ENCODE measurements at places on chromosomes 6 and 20.

- DNase-seq: peak; percentile 87
Observed at GRCh38 chr20:58135441-58136148, 92.9 kb downstream of the ANKRD60 start.

GRCh38 chr20:59708326-59708725 is 104.0 kb downstream of the PHACTR3 start:
- no peak for DNase-seq

DNA sequence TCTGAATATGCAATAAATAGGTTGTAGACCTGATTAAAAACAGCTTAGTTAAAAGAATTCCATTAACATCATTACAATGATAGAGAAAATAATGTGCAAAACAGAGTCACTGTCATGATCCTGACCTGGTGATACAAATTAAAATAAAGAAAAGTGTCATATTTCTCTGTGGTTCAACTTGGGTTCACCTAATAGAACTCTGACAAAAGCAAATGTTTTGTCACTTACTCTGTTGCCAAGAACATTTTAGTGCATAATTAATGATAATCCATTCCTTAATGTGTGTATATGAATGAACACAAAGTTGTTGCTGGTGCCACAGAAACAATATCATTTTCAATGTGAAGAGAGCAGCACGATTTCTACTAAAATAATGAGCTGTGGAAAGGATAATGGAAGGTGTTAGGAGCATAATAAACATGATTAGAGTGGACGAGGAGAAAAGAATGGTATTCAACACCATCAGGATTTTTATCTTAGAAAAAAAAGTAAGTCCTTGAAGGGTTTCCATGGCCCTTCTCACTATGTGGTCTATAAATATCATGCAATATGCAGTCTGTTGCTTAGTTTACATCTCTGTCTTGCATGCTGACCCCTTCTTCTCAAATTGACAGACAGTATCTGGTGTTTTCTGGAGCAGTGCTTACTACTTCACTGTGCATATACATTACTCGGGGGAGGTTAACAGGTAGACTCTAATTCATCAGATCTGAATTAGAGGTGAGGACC is 656.6 kb upstream of the MMS22L start:
- no peak for DNase-seq

DNA sequence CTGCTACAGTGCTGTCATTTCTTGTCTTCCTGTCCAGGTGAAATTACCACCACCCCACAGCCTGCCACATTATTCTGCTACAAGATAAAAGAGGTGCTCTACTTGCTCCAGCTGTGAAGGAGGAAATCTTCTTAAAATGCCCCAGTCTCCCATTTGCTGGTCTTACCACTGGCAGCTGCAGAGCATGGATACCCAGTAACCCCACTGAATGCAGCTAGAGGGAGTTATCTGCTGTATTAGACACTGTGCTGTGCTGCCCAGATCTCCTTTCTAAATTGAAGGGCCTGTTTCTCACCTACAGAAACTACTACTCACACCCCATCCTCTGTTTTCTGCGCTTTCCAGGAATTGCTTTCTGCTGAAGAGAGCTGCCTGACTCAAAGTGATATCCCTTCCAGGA is 517.8 kb downstream of the PKHD1 start:
- DNase-seq: peak; percentile 13

DNA sequence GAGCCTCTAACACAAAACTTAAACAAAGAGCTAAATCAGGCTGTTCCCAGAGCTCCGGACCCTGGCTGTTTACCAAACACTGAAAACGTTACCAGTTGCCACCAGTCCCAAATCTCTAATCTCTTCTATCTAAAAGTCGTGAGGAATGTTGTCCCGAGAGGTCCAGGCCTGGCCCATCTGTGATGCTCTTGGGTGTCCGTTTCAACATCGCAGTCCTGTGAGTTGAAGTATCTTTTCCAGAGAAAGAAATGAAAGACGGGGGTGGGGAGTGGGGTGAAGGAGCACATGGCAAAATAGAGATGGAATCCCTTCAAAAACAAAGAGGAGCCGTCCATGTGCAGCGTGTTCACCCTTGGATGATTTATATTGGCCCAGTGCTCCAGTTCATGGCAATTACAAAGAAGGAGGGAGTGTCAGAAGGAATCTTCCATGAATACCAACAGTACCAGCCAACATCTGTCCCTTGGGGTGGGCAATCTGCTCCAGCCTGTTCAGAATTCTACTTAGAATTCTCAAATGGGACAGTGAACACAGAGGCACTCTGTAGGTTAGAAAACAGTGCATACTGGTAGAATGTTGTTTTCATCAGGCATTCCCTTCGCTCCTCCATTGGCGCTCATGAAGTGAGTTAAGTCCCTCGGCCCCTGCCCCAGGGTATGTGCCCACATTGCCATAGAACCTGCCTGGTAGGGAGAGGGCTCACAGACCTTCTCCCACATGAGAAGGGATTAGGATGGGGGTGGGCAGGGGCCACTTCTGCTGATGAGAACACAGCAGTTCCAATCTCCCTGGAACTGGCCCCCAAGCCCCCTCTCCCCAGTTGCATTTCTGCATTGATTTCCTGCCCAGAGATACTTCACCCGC is 112.1 kb downstream of the LY86 start:
- no peak for DNase-seq

DNA sequence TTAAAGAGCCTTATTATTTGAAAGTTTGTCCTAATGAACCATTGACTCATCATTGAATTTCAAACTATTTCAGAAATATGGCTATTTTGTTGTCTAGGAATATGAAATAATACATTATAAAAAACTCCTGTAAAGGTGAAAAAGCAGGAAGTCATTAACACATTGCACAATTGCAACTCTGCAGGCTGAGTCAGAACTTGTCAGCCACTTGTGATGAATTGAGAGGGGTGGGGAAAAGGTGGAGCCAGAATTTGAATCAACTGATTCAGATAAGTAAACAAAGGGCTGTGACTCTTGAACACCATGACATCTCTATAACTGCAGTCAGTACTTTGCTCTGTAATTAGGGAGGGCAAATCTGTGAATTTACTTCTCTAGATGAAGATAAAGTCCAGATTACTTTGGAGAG is 6.0 kb downstream of the C6orf141 start:
- DNase-seq: peak; percentile 91

GRCh38 chr6:90993770-90994169 is 406.9 kb upstream of the MAP3K7 start:
- DNase-seq: peak; percentile 61

GRCh38 chr6:106522562-106523250 is 106.6 kb downstream of the RTN4IP1 start:
- no peak for DNase-seq

GRCh38 chr20:20192366-20192765 is 140.0 kb downstream of the CFAP61 start:
- no peak for DNase-seq

GRCh38 chr6:114733596-114733995 is 390.8 kb upstream of the HS3ST5 start:
- no peak for DNase-seq

- no peak for DNase-seq
Observed at GRCh38 chr6:85612690-85613474, 19.2 kb upstream of the SNX14 start.

GRCh38 chr20:44678990-44679611 is 27.6 kb upstream of the ADA start:
- DNase-seq: no peak

- no peak for DNase-seq
Observed at GRCh38 chr6:162249907-162250642, 477.5 kb downstream of the PRKN start.

DNA sequence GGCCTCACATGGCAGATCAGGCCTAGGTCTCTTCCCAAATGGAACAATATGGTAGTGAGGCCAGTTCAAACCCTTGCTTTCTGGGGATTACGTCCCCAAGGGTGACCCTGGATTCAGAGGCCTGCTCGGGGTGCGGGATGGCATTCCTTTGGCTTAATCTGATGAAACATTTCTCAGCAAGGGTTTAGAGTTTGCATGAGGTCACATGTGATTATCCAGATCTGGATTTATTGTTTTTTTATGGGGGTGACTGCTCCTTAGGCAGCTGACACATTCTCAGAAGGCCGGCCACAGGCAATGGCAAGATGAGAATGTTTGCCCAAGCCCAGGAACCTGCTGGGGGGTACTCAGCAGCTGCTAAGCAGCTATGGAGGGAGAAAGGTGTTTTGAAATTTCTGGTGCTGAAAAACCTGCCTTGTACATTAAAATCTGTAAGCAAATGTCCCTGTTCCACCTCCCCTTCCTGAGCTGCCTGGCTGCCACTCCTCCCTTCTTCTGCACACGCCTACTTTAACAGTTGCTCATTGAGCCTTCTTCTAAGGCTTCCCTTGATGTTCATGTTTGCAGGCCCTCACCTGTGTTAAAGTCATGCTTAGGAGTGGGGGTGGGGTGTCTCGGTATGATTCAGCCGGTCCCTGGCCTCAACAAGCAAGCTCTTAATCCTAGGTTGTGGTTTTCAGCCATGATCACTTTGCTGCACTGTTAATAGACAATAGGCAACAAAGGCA is 37.9 kb upstream of the FUCA2 start:
- no peak for DNase-seq

DNA sequence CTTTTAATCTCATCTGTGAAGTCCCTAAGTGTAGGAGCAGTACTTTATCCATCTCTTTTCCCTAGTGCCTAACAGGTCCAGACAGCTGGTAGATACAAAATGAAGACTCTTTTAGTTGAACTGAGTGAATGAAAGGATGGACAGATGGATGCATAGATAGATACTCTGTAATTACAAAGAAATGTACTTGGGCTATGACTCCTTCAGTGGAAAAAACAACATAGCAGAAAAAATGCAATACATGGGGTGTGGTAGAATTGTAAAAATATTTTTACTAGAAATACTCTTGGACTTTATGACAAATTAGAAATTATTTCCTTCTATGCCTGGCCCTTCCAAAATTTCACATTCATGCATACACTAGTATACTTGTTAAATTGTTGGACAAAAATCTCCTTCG is 29.3 kb downstream of the KCNQ5 start:
- DNase-seq: peak; percentile 37

GRCh38 chr20:42152575-42152974 is 534.4 kb upstream of the CHD6 start:
- DNase-seq: no peak

GRCh38 chr20:48211238-48211637 is 426.0 kb upstream of the SULF2 start:
- DNase-seq: no peak

GRCh38 chr20:33570743-33571142 is 80.8 kb downstream of the CBFA2T2 start:
- no peak for DNase-seq

DNA sequence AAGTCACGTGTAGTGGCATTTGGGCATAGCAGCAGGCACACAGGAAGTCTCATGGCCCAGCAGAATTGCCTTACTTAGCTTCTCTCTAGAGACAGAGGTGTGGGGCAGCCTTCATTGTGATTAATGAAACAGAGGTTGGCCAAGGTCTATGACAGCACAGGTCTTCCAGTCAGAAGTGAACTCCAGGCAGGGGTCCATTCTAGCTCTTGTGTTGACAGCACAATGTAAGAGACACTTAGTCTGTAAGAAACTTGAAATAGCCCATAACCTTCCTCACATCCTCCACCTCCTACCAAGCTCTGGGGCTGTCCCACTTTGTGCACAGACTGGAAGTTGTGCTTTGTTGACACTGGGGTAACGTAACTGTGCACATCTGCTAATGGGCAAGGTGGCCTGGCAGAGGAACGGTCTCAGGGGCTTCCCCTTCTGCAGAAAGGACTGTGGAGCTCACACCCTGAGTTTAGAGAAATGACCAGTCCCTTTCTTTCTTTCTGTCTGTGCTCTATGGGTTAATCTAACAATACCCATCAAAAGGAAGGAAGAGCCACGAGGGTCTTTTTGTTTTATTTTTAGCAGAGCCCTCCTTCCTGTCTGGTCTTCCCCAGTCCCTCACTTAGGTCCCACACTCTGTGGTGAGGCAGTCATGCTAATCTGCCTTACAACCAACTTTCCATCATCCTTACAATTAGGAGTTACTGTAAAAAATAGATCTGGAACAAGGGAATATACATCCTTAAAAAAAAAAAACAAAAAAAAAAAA is 35.6 kb upstream of the TAGAP start:
- no peak for DNase-seq

- DNase-seq: no peak
Observed at GRCh38 chr20:12825226-12825595, 183.6 kb upstream of the SPTLC3 start.

DNA sequence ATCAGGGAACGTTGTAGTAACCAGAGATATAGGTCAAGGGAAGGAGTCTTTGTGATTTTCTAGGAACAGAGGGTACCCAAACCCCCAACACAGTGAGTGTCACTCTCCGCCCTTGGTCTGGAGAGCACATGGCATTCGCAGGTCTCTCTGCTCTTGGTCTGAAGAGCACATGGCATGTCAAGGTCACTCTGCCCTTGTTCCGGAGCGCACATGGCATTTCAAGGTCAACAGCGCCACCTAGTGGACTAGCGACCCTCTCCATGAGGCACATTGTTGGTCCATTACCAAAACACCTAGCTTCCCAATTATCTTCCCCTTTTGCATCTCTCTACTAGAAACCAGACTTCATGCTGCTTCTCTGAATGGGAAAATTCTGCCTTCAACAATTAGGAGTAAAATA is 260.0 kb downstream of the C6orf118 start:
- DNase-seq: peak; percentile 60

GRCh38 chr6:52050051-52050405 is 37.4 kb downstream of the PKHD1 start:
- DNase-seq: no peak

Measured in PC-3 (cell line).